Stimulated activated CD4-positive, alpha-beta T cell treated with anti-CD3 and anti-CD28 coated beads, Interleukin-4, amount 100 ng/mL, for 4 hours (primary cell): ENCODE measurements at places on chromosomes 3 and 15.

DNA sequence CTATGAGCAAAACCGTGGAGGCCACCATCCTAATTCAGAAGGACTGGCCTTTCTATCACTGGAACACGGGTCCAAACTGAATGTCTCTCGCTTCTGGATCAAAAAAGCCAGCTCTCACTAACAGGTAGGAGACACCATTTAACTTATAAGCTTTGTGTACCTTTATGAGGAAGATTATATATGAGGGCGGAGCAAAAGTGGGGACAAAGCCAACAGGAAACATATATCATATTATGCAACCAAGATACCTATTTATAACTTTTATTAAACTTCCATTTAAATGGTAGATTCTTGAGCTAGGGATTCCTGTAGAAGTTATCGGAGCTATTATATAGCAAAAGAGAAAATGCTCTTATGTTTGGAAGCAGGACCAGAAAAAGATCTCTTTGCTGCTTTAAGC is 78.4 kb downstream of the IGF2BP2 start:
- no peak for DNase-seq

- DNase-seq = no peak
These were observed 617.5 kb downstream of the ZPLD1 start for GRCh38 chr3:103052236-103052830.

DNA sequence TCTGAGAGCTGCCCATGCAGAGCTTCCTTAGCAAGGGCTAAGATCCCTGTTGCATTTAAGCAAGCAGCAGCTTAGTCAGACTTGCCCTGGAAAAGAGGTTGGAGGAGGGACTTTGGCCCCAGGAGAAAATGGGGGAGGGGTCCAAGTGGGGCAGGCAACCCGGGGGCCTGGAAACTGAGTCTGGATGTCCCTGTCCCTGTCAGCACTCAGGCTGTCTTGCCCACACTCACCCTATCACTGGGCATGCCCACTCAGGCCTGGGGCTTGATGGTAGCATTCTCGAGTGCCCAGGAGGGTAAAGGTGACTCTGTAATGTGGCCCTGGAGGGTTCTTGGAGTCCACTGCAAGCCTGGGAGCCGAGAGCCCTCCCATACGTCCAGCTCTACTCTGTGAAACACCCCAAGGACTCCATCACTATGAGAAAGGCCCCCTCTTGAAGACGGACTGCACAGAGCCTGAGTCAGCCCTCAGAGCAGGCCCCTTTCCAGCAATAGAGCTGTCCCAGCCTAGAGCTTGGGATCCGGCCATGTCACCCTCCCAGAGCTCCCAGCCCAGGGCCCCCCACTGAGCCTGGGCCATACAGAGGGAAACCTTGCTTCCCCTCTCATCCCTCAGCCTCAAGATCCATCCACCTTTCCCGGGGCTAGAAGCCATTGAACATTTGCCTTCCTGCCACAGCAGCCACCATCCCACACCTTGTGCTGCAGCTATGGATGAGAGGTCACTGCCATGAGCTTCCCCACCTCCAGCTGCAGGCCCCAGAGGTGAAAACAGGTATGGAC is 13.4 kb downstream of the MYL3 start:
- no peak for DNase-seq

DNA sequence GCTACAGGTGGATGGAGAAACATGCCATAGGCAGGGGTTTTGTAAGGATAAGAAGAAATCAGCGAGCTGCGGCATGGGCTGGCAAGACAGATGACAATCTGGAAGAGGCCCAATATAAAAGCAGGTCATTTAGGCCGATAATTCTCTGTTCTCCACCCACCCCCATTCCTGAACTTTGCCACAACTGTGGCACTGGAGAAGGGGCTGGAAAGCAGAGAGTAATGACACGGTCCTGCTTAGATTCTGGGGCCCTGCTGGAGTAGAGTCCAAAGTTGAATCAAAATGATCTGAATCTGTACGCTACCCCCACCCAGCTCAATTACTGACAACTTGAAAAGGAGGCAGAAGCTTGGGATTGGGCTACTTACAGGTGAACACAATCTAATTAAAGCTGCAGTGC is 18.4 kb upstream of the BUB1B start:
- DNase-seq = no peak

- no peak for DNase-seq
These were observed 107.1 kb downstream of the OXSM start for GRCh38 chr3:25897019-25897418.

- DNase-seq = no peak
These were observed 99.3 kb downstream of the OXNAD1 start for GRCh38 chr3:16364323-16364722.

GRCh38 chr3:186849374-186849975 is 7.0 kb downstream of the ADIPOQ start:
- no peak for DNase-seq

- no peak for DNase-seq
These were observed 250.5 kb downstream of the SHQ1 start for GRCh38 chr3:72597756-72598195.

DNA sequence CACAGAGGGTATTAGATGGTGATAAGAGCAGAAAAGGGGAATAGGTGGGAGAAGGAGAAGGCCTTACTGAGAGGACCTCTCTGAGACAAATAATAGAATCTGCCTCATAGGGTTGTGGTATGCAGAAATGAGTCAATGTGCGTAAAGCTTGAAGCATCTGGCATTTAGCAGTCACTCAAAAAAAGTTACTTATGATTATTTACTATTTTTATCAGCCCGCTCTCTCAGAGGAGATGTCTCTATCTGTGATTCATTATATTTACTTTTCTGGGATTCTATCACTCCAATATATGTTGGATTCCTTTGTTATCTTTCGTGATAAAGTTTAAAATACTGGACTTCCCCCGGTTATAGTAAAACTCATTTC is 4.6 kb upstream of the TM4SF1 start:
- no peak for DNase-seq

DNA sequence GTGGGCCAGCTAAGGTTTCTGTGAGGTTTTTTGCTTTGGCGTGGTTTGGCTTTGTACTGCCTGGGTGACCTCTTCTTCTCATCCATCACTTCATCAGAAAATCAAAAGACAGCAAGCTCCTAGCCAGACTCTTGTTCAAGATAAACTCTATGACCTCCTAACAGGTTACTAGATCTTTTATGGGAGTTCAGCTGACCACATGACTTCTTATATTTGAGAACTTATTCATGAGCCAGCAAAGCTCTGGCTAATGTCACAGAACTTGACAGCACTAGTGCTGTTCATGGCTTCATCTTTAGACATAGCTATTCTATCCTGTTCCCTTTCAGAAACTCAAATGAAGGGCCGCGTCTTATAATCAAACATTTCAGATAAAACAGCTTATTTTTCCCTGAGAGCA is 527.1 kb upstream of the GOLIM4 start:
- DNase-seq = no peak

GRCh38 chr15:36658898-36659639 is 79.6 kb downstream of the CDIN1 start:
- no peak for DNase-seq

- no peak for DNase-seq
These were observed 51.9 kb downstream of the RASA2 start for GRCh38 chr3:141538568-141539240.

- no peak for DNase-seq
These were observed 21.4 kb downstream of the CHDH start for GRCh38 chr3:53824795-53825194.

- no peak for DNase-seq
These were observed 206.9 kb downstream of the BBX start for GRCh38 chr3:107729686-107730085.

DNA sequence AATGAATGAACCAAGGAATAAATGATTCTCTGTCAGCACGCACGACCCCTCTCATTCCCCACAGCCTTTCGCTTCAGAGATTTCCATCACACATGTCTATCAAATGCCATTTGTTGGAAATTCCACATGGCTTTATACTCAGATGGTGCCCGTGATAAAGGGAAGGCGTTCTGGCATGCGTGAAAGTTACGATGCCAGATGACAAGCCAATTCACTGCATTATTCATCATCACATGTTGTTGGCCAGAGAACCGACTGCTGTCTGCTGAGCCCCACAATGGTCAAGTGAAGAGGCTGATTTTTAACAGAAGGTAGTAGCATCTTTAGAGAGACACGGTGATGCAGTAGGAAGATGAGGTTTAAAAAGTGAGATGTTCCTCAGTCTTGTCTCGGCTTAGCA is 74.1 kb upstream of the FRMD4B start:
- no peak for DNase-seq

- no peak for DNase-seq
These were observed 2.2 kb downstream of the C15orf39 start for GRCh38 chr15:75203908-75204263.
